ENCODE measurements at places on chromosomes 16 and 17.

DNA sequence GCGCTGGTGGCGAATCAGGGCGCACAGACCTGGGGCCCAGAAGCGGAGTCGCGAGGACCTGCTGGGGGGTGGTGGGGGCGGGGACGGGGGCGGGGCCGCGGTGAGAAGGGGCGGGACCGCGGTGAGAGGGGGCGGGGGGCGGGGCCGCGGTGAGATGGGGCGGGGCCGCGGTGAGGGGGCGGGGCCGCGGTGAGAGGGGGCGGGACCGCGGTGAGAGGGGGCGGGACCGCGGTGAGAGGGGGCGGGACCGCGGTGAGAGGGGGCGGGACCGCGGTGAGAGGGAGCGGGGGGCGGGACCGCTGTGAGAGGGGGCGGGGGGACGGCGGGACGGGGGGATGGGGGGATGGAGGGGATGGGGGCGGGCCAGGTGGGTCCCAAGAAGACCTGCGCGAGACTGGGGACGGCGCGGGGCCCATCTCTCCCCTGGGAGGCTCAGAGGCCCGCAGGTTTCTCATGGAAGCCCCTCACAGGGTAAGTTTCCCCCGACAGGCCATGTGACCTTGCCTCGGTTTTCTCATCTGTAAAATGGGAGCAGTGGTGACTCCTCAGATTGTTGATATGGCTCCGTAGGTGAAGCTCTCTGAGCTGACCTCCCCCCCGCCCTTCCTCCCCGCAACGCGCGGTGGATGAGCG lies 28.6 kb upstream of the DBNDD1 start:
- DNase-seq, result no peak

- DNase-seq, result no peak
These were observed 24.1 kb upstream of the CDYL2 start for GRCh38 chr16:80828495-80828894.

DNA sequence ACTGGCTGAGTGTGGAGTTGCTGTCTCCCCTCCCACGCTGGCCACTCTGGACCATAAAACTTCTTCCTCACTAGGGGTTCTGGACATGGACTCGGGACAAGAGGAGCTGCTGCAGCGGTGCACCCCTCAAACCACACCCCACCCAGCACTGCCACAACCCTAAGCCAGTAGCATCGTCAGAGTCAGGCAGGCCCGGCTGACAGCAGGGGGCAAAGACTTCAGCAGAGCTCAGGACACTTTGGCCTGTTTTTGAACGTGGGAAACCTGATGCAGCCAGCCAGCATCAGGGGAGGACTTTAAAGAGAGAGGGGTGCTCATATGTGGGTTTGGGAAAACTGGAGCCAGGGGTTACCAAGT lies 9.6 kb downstream of the MEOX1 start:
- DNase-seq, result no peak

DNA sequence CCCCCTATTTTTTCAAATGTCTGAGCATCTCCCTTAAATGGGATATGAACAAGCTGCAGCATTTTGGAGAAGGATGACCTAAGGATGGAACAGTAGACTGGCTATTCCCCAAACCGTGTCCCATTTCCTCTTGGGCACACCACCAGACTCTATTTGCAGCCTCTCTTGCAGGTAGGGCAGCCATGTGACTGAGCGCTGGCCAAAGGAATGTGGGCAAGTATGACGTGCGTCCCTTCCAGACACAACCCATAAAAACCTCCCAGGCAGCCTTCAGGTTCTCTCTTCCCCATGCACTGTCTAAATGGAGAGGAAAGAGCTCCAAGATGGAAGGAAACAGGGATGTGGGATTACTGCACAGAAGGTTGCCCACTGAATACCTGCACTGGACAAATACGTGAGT lies 149.7 kb downstream of the CCT6B start:
- no peak for DNase-seq

GRCh38 chr16:59296888-59297287 lies 562.8 kb upstream of the GOT2 start:
- DNase-seq, result no peak

DNA sequence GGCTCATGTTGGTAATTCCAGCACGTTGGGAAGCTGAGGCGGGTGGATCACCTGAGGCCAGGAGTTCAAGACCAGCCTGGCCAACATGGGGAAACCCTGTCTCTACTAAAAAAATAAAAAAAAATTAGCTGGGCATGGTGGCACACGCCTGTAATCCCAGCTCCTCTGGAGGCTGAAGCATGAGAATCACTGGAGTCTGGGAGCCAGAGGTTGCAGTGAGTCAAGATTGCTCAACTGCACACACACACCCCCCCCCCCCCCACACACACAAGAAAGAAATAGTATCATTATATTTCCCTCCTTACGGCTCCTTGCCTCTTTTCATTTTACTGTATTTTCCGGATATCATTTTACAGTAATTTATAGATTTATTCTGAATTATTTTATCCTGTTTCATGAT lies 963.1 kb upstream of the GOT2 start:
- no peak for DNase-seq

GRCh38 chr17:42873315-42873714 lies 22.3 kb downstream of the AOC3 start:
- no peak for DNase-seq

DNA sequence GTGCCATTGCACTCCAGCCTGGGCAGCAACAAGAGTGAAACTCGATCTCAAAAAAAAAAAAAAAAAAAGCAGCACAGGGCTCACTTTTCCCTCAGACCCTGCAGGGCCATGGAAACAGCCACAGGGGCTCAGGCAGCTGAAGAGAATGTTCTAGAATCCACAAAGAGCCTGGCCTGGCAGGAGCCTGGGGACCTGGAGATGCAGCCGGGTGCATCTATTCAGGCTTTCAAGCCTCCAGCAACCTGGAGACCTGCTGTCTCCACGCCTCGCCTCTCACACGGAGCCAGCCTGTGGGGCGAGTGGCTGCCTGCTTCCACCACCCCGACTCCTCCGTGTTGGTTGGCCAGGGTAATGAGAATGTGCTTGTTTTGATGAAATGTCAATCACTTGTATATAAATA lies 44.0 kb upstream of the MEAK7 start:
- no peak for DNase-seq

GRCh38 chr16:11306997-11307638 lies 26.0 kb upstream of the PRM1 start:
- DNase-seq, result no peak

DNA sequence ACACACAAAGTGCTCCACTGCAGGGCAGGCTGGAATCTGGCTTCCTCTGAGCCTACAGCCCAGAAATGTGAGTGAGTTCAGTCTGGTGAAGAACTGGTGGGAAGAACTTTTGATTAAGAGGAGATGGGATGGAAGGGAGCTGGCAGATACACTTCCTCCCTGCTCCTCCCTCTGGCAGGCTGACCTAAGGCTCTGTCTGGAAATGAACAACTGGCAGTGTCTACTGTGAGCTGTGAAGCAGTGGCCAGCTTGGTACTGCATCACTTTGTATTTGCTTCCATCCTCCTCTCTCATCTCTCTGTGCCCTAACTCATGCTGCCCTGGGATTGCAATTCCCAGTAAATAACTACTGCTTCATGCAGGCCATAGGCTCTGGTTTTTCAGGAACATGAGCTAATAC lies 45.6 kb downstream of the MAF start:
- DNase-seq, result no peak

DNA sequence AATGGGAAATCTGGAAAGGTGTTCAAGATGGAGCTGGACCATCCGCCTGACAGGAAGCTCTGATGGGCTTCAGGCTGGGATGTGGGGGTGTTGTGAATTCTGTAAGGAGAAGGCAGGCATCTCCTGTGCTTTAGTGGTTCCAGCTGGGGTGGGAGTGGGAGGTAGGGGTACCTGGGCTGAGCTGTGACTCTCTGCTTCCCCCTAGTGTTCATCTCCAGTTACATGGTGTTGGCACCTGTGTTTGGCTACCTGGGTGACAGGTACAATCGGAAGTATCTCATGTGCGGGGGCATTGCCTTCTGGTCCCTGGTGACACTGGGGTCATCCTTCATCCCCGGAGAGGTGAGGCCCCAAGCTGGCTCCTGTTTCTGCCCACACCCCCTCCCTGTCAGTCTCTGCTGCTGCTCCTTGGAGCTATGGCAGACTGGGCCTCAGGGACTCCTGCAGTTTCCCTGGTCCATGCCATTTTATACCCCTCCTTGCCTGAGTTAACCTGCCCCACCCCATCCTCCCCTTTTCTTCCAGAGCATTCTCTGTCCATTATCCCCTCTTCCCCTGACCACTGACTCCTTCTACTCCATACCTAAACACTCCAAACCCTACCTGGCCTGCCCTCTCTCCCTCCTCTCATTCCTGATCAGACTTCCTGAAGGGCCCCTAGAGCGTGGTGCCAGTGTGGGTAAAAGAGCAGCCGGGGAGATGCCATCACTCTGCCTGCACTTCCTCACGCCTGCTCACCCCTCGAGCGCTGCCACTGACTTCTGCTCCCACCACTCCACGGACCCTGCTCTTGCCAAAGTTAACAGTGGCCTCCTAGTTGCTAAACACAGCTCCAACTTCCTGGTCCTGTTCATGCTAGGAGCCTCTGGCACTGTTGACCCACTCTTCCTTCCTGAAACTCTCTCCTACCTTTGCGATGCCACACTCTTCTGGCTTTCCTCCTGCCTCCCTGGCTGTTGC lies 3.4 kb downstream of the SPNS1 start:
- no peak for DNase-seq

DNA sequence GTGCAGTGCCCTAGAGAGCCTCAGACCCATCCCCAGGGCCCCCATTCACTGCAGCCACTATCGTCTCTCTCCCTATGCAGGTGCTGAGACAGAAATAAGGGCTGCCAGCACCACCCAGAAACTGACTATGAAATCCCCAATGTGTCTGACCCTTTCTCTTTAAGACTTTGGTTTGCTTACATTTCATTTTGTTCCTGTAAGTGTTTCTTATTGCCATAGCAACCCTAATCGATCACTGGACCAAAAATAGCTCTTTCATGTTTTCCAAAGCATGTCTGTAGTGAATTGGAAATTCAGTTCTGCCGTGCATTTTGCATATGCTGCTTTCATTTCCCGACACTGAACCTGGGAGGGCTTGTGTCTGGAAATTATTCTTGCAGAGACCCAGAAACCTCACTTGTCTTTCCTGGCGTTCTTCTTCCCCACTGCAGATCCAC lies 148.7 kb upstream of the NOL11 start:
- no peak for DNase-seq

DNA sequence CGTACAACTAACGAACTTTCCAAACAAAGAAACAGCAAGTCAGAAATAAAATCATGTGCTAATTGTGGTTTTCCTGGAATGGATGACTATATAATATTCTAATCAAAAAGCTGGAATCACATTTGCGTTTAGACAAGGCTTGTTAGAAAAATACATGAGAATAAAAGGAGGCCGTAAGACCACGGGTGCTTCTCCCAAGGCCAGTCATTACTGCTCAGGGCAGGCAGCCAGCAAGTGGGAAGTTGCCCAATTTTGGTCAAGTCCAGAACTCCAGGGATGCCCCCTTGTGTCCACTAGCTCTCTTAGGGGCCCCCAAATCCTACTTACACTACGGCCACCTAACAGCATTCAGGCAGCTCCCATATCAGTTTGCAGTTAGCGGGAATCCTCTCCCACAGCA lies 25.9 kb upstream of the LYRM9 start:
- DNase-seq, result no peak

DNA sequence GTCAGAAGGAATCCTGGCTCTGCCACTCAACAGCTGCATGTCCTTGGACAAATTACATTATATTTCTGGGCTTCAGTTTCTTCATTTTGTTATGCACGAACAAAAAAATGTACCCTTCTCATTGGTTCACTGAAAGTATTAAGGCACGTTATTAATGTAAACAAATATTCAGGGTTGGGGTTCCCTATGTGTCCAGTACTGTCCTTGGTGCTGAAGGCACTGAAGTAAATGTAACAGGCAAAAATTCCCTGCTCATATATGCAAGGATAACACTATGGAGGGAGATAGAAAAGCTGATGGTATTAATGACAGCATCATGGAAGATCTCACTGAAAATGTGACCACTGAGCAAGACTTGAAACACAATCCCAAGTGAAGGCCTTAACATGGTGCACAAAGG lies 386.6 kb downstream of the XYLT1 start:
- no peak for DNase-seq

DNA sequence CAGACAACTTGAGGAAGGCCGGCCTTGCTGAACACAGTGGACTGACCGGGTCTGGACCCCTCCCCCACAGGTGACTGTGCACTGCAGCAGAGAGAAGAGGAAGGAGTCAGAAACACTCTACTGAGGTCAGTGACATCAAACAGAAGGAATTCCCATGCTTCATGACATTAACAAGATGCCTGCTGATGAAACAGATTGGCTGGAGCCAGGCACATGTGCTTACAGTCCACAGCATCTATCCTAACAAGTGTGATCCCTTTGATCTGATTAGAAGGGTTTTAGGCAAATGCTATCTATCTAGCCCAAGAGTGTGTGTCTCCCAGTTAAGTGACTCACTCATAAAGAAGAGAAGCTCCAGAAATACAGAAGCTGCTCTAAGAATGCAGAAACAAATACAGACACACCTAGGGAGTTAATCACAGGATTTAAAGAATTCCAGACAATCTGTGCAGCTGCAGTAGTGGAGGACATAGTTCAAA lies 90.2 kb downstream of the SYCE1L start:
- DNase-seq, result no peak

DNA sequence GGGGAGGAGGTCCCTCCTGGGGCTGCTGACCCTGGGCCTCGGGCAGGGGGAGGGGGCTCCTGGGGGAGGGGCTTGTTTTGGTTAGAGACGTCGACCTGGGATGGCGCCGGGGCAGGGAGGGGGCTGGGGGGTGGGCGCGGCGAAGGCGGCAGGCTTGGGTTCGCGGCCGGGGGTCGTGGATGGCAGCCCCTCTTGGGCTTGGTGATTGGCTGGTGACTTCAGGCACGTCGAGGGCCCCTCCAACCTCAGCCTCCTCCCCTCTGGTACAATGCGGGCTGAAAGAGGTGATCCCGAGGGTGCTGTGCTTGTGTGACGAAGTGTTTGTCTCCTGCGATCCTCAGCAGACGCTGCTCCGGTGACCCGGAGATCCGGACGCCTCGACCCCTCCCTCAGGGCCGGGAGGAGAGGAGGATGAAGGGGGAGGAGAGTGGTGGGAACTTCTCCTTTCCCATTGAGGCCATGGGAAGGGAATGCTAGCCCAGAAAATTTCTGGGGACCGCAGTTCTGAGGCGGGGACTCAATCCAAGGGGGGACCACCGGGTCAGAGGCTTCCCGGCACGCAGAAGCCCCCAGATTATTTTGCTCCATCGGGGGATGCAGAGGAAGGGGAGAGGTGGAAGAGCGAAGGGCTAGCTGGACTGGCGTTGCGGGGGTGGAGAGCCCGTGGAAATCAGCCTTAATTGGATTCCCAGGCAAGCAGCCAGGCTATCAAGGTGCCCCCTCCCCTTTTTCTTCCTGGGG lies 43.9 kb downstream of the RAI1 start:
- no peak for DNase-seq

GRCh38 chr17:29048440-29049368 lies 5.8 kb downstream of the PIPOX start:
- DNase-seq, result peak; percentile 55
